EL (cell line): ENCODE measurements at places on chromosomes 6 and 20.

DNA sequence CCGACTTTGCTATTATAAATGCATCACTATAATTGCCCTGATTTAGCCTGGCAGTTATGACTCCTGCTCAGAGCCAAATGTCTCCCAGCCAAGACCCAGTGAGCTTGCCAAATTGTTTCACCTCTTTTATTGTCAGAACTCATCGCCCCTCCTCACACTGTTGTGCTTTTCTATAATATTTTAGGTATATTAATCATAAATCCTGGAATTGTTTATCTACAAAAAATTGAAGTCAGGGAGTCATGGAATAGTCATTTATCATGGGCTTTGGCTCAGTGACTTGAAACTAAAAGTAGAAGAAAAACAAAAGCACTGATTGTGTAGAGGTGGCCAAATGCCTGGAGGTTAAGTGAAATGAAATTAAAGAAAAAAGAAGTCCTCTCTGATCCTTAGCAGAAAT, 85.6 kb downstream of the PFDN4 start:
- no peak for DNase-seq

- DNase-seq, result no peak
Observed at GRCh38 chr6:7080311-7080710, 27.4 kb upstream of the RREB1 start.

- no peak for DNase-seq
Observed at GRCh38 chr6:44022671-44023352, 104.4 kb downstream of the MRPL14 start.

DNA sequence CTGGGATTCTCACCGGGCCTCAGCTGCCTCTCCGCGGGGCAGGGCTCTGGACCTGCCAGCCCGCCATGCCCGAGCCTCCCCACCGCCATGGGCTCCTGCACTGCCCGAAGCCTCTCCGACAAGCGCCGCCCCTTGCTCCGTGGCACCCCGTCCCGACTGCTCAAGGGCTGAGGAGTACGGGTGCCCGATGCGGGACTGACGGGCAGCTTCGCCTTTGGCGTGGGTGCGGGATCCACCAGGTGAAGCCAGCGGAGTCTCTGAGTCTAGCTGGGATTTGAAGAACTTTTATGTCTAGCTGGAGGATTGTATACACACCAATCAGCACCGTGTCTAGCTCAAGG, 5.3 kb upstream of the RANBP9 start:
- DNase-seq, result no peak
